Stimulated activated CD4-positive, alpha-beta T cell treated with anti-CD3 and anti-CD28 coated beads, TNF-alpha, amount 100 ng/mL, for 24 hours (primary cell): ENCODE measurements at places on chromosomes 7 and 10.

DNA sequence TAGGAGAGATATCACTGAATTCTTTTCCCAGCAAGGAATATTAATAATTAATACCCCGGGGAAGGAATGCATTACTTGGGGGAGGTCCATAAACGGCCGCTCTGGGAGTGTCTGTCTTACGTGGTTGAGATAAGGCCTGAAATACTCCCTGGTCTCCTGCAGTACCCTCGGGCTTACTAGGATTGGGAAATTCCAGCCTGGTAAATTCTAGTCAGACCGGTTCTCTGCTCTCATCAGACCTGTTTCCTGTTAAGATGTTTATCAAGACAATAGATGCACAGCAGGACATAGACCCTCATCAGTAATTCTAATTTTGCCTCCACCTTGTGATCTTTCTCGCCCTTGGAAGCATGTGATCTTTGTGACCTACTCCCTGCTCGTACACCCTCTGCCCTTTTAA, 162.8 kb upstream of the KCND2 start:
- DNase-seq: no peak

DNA sequence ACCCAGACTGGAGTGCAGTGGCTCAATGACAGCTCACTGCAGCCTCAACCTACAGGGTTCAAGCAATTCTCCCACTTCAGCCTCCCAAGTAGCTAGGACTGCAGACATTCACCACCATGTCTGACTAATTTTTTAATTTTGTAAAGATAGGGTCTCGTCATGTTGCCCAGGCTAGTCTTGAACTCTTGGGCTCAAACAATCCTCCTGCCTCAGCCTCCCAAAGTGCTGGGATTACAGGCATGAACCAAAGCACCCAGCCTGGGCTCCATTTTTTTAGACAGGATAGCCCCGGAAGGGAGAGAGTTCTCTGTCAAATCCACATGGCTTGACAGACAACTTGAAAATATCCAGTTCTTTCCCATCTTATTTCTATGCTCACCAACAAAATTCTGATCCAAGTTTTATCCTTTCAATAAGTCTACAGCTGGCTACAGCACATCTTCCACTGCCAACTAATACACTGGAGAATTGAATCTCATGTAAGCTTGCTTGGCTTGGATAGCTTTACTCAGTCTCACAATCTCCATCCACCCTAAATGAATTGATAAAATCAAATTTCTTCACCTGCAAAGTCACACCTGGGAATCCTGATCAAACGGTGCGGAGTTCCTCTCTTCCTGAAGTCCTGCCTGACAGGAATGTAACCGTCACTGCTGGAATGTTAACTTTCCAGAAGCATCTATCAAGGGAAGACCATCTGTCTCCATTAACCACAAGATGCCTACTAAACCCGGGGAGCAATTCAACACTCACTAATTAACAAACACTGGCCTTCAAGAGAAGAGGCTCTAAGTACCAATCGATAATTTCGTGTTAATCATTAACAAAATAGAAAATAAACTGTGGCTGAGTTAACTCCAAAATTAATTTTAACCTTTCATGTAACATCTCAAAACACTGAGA, 239.7 kb upstream of the MKLN1 start:
- DNase-seq: no peak

DNA sequence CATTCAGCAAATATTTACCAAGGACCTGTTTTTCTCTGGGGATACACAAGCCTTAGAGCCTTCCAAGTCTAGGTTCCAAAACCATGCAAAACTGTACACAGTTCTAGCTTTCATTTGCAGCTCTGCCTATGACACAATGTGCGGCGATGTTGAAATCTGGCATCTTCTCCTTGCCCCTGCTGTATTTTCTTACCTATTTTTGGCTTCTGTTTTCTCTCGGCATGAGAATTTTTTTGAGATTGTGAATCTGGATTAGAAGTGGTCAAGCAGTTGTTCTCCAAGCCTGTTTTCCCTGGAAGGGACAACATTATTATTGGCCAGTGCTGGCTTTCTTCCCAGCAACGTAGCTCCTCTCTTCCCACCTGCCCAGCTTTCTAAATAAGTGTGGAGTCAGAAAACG, 176.3 kb downstream of the CREB5 start:
- no peak for DNase-seq

- no peak for DNase-seq
Observed at GRCh38 chr7:82032901-82033300, 263.1 kb upstream of the HGF start.

- DNase-seq: no peak
Observed at GRCh38 chr10:12726971-12727831, 274.3 kb downstream of the CCDC3 start.

DNA sequence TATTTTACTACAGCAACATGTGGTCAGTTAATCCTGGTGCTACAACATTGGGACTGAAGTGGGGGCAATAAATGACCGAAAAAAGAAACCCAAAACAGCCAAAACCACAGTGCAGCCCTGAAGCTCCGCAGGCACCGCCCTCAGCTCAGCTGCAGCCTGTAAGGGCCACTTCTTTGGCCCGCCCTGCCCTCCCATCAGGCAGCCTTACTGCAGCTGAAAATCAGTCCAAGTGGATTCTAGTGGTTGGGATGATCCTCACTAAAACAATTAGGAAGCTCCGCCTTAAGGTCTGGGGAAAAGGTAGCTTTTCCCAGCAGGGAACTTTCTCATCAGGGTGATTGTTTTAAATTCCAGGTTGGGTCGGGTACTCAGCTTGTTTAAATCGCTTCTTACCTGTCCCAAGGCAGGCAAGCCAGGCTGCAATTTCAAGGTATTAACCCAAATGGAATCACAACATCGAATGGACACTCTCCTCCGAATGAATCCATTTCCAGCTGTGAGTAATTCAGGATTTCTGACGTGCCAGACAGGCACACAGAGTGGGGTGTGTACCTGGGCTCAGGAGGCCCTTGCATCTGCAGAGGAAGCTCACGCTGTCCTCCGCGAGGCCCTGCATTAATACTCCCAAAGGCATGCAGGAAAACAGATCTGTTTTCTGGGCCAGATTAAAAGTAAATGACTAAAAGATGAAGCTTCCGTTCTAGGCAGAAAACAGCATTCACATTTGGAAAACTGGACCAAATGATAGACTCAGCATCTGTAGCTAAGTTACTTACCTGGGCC, 104.3 kb downstream of the CREB5 start:
- DNase-seq: no peak

GRCh38 chr10:129912986-129913695, 50.9 kb downstream of the EBF3 start:
- DNase-seq: no peak

GRCh38 chr7:157962458-157963306, 624.9 kb downstream of the PTPRN2 start:
- DNase-seq: no peak

DNA sequence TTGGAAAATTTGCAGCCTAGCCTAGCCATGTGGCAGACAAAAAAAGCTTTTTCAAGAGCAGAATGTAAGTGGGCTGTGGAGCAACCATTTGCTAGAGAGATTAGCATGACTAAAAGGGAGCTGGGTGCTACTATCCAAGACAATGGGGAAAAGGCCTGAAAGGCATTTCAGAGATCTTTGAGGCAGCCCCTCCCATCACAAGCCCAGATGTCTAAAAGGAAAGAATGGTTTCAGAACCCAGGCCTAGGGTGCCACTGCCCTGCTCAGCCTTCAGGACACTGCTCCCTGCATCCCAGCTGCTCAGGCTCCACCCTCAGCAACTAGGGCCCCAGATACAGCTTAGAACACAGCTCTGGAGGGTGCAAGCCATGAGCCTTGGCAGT, 24.7 kb downstream of the PNLIPRP3 start:
- no peak for DNase-seq

GRCh38 chr7:121157885-121158590, 169.5 kb downstream of the CPED1 start:
- no peak for DNase-seq

GRCh38 chr7:1638215-1638661, 31.8 kb upstream of the ELFN1 start:
- no peak for DNase-seq

DNA sequence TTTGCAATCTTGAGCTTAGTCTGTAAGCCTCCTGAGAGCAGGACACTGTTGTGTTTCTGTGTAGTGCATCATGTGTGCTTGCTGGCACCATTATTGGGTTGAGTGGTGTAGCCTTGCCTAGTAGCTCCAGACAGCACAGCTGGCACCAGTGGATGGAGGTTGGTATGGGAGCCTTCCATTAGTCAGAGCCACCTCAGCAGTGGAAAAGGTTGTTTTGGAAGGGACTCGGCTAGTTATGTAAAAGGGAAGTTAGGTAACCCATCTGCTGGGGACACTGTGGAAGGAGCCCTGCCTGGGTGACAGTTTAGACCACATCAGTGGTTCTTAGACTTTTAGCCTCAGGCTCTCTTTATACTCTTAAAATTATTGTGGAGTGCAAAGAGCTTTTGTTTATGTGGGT, 16.3 kb downstream of the MINDY4 start:
- DNase-seq: no peak

GRCh38 chr7:45469103-45469502, 105.1 kb upstream of the ADCY1 start:
- no peak for DNase-seq

GRCh38 chr10:60537697-60538096, 148.0 kb upstream of the ANK3 start:
- DNase-seq: no peak

DNA sequence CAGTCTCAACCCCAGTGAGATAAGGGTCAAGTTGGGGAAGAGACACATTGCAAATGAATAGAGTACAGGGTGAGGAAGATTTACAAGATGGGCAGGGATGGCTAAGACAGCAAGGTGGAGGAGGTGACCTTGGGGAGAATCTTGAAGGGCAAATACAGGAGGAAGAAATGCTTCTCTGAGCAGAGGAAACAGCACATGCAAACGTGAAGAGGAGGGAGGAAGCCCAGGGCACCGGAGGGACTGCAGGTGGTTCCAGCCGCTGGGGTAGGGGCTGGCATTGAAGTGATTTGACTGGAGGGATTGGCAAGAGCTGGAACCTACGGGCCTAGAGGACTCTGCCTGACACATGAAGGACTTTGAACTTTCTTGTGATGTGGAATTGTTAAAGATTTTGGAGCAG, 14.6 kb downstream of the PLAU start:
- no peak for DNase-seq

- DNase-seq: no peak
Observed at GRCh38 chr10:132137111-132138072, 49.4 kb upstream of the DPYSL4 start.

DNA sequence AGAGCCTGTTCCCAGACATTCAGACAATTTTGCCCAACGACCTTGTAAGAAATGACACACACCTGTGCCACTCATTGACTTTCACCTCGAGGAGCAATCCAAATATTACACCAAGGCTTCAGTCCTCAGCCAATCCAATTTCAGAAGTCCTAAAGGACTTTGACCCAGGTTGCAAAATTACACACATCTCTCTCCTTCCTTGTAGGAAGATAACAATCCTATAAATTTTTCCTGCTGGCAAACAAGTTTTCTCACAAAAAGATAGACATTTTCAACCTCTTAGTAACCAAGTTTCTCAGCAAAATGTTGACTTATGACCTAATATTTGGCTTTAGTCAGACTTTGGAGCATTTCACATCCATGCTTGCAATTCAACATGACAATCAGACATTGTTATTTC, 745.0 kb downstream of the GRID1 start:
- no peak for DNase-seq

DNA sequence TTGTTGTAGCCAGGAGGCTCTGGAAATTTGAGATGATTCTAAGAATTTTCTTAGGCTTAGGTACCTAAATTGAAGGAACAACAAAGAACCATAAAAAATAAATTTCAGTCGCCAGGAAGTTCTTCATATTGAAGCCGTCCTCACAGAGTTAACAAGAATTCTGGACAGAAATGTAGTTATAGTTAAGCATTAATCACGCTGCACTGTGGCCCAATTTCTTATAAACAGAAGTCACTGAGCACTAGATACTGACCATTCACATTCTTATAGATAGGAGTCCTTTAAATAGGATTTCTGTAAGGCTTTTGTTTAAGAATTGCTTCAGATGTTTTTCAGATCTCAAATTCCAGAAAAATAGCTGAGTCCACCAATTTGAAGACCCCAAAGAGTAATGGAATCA, 256.2 kb upstream of the PITRM1 start:
- DNase-seq: no peak

DNA sequence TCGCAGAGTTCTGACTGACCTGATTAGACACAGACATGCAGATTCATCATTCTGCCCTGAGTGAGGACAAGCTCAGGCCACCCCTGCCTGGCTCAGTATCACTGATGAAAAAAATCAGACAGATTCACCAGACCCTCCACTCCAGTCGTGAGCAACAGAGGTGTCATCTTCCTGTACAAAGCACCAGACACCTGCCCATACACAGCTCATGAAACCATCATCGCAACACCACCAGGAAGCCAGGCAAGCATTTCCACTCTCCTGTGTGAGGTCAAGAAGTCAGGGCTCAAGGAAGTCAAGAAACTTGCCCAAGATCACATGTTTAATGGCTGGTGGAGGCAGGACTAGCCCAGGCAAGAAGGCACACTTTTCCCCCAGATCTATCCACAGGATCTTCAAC, 163.0 kb downstream of the CALN1 start:
- no peak for DNase-seq

DNA sequence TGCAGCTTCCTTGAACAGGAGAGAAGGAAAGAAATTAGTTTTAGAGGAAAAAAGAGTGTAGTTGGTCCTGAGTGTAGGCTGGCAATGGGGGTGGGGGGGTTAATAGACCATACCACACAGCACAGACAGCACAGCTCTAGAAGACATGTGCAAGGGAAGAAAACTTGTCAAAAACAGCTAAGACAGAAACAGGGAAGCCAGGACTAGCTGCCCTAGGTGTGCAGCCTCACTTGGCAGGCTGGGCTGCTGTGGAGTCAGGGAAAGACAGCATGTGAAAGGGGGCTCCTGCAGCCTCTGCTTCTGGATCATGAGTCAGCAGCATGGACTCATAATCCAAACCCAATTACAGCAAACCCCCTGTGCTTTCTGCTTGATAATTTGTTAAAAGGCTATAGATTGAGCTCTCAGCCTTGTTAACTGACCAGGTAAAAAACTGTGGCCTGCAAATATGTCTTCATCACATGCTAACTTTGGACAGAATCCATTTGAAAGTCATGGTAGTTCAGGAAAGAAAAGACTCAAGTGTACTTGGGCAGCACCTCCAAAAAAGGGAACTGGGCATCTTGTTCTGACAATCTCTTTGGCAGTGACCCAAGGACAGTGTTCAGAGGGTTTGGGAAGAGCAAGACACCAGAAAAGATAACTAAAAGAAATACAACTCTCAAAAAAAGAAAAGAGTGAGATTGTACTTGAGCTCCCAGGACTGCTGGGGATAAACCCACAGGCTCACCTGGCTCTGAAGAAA, 142.2 kb upstream of the VWC2 start:
- DNase-seq: no peak

DNA sequence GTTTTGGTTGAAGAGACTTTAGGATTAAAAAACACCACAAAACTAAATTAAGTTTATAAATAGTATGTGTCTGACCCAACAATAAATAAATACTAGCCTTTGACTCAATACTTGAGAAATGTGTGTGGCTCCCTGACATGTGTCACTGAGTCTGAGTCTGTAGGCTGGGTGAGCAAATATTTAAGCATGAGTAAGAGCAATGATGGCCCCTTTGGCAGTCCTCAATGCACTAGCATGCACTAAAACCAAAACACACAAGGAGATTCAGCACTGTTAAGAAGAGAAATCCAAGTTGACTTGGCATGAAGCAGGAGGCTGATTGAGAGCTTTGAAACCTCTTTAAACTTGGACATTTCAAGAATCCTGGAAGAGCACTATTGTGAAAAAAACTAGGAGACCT, 37.1 kb downstream of the CCDC71L start:
- DNase-seq: no peak
